ENCODE measurements at places on chromosomes 16 and 17.

- DNase-seq, result no peak
Measured at GRCh38 chr16:26827386-26827785, 239.3 kb upstream of the C16orf82 start.

- DNase-seq, result no peak
Measured at GRCh38 chr17:6505425-6506142, 50.8 kb downstream of the PITPNM3 start.

- DNase-seq, result no peak
Measured at GRCh38 chr16:83343935-83344366, 463.8 kb upstream of the HSBP1 start.

DNA sequence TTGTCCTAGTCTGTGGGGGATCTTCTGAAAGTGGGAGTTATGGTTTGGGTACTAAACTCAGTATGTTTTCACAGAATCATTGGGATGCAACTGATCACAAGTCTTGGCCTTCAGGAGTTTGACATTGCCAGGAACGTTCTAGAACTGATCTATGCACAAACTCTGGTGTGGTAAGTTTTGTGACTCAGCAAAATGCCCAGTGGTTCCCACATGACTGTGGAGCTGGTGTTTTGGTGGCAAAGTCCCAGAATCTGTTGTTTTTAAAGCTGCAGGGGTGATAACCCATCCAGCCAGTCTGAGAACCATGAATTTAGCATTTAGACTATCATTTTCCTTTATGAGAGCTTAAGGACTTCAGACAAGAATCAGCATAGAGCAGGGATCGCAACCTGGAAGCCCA is 40.6 kb downstream of the GDE1 start:
- DNase-seq, result no peak

DNA sequence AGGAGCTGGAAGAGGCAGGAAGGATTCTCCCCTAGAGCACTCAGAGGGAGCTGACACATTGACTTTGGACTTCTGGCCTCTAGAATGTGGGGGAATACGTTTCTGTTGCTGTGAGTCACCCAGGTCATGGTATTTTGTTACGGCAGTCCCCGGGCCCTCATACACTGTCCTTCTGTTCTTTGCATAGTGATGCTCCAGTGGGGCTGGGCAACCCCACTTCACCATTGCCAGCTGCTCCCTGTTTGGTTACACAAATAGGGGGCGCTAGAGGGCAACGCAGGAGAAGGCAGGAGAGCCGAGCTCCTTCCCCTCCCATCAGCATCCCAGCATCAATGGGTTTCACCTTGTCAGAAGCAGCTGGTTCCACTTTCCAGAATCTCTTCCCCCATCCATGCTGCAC is 257.7 kb upstream of the FOXF1 start:
- peak; percentile 27 for DNase-seq

- DNase-seq, result no peak
Measured at GRCh38 chr16:25052151-25052511, 37.0 kb upstream of the ARHGAP17 start.

- no peak for DNase-seq
Measured at GRCh38 chr16:20308266-20308665, 19.0 kb downstream of the GP2 start.

GRCh38 chr17:51289696-51290111 is 29.4 kb downstream of the UTP18 start:
- DNase-seq, result no peak

DNA sequence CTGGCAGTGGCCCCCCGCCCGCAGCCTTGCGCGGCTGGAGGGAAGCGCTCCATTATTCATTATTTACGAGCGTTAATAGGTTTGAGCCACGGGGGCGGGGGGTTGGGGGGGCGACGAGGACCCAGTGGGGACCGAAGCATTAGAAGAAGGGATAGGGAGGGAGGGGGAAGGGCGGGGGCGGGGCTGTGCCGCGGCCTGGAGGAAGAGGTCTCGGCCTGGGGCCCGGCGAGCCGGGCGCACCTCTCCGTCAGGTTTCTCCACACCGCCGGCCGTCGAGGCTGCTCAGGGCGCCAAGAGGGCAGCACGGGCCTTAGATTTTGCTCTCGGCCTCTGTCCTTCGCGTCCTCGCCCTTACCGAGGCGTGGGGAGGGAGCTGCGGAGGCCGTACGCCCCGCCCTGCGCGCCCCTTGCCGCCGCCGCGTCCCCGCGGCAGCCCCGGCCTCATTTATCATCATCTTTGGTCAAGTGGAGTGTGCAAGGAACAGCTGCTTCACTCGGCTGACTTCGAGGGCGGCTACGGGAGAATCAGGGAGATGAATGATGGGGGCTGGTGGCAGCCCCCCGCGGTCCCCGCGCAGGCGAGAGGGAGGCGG is 54.2 kb downstream of the SREBF1 start:
- no peak for DNase-seq

GRCh38 chr17:42246515-42246914 is 29.7 kb downstream of the STAT5B start:
- DNase-seq, result no peak

DNA sequence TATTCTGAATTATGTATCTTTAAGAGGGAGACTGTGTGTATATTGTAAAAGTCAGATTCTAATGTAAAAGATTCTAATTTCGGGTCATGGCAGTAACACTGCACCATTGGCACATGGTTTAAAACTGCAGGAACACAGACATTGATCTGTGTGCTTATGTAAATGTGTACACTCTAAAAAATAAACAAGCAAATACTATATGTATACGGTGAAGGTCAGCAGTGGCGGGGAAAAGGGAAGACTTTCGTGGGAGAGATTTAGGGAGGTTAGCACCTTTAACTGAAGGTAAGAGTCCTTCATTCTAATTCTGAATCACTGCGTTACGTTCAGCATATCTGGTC is 157.8 kb upstream of the FAM20A start:
- no peak for DNase-seq

DNA sequence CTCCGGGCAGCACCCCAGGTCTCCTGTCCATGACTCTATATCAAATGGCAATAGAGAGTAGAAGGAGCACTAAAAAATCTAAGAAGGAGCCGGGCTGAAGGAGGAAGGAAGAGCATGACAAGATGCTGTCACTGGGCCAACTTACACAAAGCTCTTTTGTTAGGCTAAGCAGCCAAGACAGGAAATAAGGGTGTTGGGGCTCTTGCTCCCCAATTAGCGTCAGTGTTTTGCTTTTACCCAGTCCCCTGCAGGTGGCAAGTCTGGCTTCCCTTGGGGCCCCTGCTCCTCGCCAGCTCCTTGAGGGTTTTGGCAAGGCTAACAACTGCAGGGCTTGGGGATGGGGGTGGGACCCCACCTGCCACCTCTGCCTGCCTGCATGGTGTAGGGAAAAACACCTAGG is 120.5 kb downstream of the CCT6B start:
- DNase-seq, result no peak

DNA sequence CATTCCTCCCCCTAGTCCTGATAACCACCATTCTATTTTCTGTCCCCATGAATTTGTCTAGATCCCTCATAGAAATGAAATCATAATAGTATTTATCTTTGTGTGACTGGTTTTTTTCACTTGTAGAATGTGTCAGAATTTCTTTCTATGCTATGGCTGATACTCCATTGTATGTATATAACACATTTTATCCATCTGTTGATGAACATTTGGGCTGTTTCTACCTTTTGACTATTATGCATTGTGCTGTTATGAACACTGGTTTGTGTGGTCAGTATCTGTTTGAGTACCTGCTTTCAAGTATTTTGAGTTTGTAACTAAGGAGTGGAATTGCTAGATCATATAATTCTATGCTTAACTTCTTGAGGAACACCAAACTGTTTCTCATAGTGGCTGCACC is 16.0 kb upstream of the DRG2 start:
- DNase-seq, result no peak

DNA sequence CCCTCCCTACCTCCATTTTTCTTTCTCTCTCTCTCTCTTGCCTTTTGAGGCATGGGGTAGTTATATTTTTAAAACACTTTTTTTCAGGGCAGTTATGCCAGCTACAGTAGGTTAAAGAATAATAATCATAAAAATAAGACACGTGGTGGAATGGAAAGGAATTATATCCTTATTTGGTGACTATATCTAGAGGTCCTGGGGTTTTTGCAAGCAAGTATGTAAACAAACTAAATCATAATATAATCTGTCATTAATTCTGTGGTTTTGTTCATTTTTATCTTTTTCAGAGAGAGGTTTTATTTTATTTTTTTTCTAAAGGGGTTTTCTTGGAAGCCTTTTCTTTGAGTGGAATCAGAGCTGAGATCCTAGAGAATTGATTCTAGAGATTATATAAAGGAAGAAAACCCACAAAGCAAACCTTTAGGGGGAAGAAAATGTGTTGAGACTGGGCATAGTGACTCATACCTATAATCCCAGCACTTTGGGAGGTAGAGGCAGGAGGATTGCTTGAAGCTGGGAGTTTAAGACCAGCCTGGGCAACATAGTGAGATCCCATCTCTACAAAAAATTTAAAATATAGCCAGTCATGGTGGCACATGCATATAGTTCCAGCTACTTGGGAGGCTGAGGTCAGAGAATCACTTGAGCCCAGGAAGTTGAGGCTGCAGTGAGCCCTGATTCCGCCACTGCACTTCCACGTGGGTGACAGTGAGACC is 53.2 kb downstream of the NQO1 start:
- no peak for DNase-seq

DNA sequence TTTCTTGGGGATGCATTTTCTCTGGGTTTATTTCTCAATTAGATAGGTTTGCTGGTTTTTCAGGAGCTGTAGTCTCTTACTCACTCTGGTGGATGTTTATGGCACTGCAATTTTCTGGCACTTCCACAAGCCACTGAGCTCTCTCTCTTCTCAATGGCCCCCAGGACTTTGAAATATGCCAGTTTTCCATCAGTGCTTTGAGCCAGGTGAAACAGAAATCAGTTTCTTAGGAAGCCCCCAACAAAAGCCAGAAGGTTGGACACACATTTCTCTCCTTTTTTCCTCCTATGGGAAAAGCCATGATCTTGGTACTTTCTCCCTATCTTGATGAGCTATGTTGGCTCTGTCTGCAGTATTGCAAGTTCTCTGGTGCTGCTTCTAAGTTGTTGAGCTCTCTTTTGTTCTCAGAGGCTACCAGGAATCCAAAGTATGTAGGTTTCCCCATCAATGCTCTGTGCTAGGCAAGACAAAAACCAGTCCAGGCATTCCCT is 90.7 kb upstream of the SMIM36 start:
- no peak for DNase-seq

DNA sequence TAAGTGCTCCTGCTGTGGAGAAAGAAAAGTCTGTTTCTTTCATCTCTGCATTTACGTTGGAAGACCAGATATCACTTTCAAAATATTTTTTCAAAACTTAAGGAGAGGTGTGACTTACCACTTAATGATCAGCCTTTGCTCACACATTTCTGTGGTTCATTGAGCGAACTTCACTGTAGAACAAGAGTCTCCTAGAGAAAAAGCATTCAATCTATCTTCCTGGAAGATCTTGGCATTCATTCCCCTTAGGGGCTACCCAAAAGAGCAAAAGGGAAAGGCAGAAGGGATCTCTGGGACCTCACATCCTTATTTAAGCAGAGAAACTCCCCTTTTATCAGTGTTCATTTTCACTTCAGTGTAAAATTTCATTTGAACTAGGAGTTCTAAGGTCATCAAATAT is 61.2 kb downstream of the HS3ST3A1 start:
- DNase-seq, result no peak

DNA sequence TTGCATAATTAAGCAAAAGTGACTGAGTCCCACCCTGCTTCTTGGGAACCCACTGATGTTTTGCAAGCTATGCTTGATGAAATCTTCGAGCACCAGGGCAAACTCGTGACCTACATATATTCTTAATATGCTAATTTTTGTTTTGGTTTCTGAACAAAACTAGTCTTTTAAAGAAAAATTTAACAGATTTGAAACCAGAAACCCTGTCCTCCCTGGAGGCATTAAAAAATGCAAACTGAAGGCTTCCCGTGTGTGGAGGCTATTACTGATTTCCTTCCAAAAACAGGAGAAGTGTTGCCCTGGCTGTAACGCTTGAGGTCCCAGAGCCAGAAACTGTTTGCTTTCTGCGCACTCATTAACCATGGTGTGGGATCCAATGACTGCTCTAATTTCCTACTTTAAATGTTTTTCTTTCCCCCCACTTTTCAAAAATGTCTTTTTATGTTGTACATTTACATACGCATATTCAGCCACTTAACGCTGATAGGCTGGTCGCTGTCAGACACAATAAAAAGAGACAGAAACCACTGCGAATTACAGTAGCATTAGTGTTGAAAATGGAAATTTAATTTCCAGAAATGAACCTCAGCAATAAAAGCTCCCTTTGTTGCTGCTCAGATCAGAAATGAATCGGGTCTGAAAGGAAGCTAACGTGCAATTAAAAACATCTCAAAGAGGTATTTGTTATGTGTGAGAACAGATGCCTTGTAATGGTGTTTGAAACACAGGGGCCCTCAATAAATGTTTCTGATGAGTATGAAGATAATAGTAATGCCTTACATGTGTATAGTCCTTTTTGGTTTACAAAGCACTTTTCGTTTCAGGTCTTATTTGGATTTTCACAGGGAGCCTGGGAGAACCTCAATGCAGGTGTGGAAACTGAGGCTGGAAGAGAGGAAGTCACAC is 39.9 kb upstream of the IRX6 start:
- DNase-seq, result no peak

DNA sequence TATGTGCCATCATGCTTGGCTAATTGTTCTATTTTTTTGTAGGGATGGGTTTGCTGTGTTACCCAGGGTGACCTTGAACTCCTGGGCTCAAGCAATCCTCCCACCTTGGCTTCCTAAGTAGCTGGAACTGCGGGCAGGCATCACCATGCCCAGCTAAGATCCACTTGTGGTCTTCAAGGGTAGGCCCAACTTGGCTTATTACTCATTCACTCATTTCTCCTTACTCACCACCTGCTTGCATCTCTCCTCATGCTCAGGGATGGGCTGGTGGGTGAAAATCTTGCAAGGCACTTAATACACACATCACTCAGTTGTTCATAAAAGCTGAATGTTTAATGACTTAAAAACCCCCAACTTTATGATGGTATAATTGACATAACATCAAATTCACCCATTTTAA is 207.8 kb downstream of the SHISA9 start:
- DNase-seq, result no peak

- no peak for DNase-seq
Measured at GRCh38 chr16:52318302-52319009, 228.5 kb downstream of the TOX3 start.

DNA sequence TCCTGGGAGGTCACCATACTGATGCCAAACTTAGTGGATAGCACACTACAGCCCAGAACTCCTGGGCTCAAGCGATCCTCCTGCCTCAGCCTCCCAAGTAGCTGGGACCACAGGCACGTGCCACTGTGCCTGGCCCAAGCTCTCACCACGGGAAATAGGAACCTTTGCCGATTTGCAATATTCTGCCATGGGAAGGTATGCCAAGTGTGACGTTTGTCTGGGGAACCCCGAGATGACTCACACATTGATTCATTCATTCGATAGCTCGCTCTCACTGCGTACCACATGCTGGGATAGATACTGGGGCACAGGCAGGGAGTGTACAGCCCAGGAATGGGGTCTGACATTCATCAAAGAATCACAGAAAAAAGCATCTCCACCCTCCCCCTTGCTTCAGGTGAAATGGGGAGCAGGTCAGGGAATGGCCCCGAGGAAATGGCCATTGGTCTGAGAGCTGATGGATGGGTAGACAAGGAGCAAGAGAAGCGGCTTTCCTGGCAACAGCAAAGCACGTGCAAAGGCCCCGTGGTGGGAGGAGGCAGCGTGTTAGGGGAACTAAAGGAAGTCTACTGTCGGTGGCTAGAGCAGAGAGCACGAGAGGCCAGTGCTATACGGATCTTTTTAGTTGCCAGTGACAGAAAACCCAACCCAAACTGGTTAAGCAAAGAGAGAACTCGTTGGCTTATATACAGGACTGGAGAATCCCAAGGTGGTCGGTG is 44.1 kb downstream of the DNAH17 start:
- no peak for DNase-seq

All from head of caudate nucleus (tissue), 42 donors.